ENCODE measurements at places on chromosomes 11 and 22.
A peak's percentile ranks its signal among the peaks of the same experiment; 100 is the strongest.

DNA sequence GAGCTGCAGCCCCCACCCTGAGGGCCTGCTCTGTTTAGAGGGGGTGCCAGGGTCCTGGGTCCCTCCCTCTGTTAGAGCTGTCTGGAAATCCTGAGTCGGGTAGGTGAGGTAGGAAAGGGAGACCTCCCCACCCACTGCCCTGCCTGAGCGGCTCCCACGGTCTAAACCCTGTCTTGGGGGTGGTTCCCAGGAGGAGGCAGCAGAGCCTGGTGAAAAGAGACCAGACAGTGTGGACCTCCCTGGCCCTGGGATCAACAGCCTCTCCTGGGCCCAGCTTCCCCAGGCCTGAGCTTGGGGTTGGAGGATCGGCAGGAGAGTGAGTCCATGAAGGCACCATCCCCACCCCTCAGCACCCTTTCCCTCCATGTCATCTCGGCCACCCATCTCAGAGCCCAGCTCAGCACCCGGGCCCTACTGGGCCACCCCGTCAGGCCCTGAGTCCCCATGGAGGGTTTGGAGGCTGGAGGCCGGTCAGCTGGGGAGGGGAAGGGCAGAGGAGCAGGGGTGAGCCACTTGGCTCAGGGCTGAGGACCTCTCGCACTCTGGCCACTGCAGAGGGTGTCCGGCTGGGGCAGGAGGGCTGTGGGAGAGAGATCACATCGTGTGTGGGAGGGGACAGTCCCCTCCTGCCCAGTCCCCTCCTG is 37.2 kb downstream of the RTN4R start:
- DNase-seq, result no peak

DNA sequence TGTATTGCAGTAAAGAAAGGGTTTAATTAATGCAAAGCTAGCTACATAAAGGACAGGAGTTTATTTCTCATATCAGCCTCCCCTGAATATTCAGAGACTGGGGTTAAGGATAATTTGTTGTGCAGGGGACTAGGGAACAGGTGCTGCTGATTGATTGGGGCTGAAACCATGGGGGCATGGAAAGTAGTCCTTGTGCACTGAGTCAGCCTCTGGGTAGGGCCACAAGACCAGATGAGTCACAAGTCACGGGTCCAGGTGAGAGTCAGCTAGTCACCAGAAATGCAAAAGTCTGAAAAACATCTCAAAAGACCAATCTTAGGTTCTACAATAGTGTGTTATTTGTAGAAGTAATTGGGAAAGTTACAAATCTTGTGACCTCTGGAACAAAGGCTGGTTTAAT is 32.9 kb upstream of the SYT13 start:
- no peak for DNase-seq

- no peak for DNase-seq
Observed at GRCh38 chr11:15903246-15903645, 453.1 kb downstream of the SOX6 start.

DNA sequence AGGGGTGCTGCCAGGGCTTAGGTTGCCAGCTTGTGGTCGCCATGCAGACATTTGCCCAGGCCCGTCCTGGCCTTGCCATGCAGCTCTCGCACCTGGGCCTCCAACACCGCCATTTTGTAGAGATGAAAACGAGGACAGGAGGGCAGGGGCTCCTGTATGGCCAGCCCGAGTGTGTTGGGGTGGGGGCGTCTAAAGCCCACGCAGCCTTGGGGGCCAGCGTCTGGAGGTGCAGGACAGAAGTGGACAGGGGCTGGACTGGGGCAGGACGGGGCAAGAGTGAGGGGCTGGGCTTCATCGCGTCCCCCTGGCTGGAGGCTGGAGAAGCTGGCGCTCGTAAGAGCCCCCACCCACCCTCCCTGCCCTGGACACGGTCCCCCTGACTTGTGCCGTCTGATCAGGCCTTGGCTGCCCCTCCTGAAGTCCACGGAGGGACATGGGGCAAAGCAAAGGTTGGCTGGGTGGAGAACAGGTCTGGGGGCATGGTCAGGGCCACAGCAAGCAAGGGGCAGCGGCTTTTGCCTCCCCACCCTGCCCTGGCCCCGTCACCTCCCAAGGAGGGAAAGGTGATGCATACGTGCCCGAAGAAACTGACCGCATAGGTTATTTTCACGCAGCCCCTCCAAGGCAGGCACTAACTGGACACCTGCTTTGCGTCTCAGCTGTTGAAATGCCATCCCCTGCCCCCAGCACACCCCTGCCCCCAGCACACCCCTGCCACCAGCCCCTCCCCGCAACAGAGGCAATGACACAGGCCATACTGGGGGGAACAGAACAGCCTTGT is 815 bp downstream of the TNNT3 start:
- DNase-seq, result no peak

DNA sequence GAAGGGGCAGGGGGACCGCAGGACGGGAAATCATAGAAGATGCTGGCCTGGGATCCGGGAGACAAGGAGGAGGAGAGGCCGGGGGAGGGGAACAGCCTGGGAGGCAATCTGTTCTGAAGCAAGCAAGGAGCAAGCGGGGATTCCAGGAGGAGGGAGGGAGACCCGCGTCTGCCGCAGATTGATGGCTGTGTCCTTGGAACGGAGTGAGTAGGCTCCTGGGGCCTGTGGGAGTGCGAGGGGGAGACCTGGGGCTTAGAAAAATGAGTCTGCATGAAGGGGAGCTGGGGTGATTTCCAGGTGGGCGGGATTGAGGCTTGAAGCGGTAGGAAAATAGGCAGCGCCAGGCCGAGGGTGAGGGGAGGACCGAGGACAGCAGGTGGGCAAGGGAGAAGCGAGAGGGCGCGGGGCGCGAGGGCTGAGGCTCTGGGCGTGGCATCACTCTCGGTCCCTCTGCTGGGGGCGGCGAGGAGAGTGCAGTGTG is 1.6 kb upstream of the LRRC55 start:
- peak; percentile 73 for DNase-seq

- DNase-seq, result no peak
Observed at GRCh38 chr11:119087123-119087522, 2.4 kb downstream of the HMBS start.

GRCh38 chr11:1180947-1181391 is 23.2 kb downstream of the MUC5AC start:
- DNase-seq, result no peak

GRCh38 chr11:72970557-72971118 is 156.4 kb downstream of the ATG16L2 start:
- DNase-seq, result no peak

DNA sequence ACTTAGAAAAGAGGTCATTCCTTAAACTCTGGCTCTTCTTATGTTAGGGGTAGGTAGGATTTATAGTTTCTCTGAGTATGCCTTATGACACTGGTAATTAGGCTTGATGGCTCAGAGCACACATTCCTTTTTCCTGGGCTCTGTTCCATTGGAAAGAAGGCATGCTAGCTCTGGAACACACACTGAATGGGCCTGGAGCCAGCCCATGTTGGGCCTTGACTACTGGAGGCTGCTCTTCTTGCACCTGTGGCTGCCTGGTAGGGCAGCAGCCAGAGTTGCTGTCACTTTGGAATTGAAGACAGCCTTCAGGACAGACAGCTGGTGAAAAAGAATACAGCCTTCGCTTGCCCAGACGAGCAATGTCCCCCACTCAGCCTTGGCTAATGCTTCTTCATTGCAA is 18.2 kb downstream of the MCAM start:
- no peak for DNase-seq

GRCh38 chr11:4123218-4123617 is 28.6 kb downstream of the RRM1 start:
- no peak for DNase-seq

- DNase-seq, result no peak
Observed at GRCh38 chr11:75191330-75191717, 40.4 kb downstream of the SLCO2B1 start.

- DNase-seq, result no peak
Observed at GRCh38 chr22:17777005-17777716, 2.9 kb upstream of the BID start.

DNA sequence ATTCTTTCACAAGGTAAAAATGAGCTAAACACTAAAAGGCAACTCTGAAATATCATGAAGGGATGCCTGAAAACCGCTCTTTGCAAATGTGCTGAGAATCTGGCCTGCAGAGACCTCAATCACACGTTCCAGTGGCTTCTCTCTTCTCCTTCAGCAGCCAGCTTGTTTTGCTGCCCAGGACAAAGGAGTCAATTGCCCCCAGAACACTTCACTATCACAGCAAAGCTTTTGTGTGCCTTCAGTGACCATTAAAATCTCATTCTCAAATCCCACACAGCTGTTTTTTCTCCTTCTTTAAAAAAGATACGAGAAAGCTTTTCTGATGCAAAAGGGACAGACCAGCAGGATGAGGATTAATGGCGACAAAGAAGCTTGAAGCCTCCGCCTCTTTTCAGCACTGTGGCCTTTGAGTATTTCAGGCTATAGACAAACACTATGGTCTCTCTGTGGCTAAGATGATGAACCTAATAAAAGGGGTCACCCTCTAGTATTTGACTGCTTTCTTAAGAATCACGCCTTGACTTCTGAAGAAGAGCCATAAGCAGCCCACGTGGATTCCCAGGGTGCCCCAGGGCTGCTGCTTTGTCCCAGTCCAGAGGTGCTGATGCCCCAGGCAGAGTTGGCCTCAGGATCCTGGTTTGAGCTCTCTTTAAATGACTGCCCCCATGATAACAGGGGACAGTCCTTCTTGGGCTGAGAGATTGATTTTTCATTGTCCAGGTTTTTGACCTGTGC is 33.4 kb upstream of the NRIP3 start:
- DNase-seq, result peak; percentile 71

DNA sequence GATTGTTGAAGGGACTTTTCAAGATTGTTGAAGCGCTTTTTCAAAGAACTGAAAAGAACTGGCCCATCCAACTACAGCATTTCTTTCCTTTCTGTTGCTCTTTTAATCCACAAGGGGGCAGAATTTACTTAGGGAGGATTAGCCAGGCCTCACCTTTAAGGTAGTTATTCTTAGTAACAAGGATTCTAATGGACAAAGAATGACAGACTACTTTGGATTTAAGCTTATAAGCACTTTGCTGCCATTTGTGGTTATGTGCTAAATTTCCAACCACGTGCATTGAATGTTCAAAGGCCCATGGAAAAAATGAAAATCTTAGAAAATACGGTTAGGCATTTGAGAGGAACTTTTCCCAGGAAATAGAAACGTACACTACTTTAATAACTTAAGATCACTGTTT is 49.5 kb upstream of the HSPA8 start:
- DNase-seq, result no peak

DNA sequence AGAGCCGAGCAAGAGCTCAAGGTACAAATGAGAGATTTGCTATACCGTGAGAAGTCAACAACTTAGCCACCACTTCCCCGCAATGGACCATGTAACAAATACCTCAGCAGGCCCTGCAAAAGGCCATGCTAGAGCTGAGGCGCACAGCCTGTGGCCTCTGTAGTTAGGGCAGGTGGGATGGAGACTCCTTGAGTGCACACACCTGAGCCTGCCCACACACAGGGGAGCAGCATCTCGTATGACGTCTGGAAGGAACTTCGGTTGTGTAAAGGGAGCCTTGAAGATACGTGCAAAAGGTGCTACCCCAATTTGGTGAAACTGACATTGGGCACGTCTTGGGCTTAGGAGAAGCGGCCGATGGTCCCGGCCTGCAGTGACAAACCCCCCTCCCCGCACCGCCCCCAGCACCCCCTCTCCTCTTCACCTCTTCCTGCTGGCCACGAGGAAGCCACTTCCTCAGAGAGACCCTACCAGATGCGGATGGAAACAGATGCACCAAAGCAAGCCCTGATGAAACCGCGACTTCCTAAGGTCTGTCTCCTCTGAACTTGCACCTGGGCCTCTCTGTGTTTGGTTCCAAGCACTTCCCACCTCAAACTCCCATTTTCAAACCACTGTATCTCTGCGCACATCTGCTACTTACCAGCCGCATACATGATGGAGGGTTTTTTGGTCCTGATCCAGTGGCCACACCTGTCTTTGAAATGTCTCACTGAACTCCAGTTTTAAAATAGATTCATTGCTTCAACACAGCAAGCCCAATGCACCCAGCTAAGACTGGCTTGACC is 10.6 kb downstream of the CDPF1 start:
- no peak for DNase-seq

DNA sequence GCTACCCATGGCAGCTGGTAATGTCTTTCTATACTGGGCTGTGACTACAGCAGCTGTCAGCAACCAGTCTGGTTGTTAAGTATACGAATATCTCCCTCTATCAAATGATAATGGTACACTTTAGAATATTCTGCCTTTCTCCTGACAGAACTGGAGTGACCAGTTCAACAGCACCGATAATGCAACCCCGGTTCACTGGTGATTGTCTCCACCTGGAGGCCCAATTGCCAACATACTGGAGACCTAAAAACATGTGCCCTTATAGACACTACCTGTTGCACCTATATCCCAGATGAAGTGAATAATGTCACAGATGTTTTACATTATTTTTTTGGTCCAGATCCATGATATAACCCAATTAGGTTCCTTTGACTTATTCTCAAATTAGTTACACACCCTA is 21.1 kb downstream of the OR5P2 start:
- no peak for DNase-seq

- DNase-seq, result no peak
Observed at GRCh38 chr22:43293259-43293654, 49.9 kb downstream of the SCUBE1 start.

DNA sequence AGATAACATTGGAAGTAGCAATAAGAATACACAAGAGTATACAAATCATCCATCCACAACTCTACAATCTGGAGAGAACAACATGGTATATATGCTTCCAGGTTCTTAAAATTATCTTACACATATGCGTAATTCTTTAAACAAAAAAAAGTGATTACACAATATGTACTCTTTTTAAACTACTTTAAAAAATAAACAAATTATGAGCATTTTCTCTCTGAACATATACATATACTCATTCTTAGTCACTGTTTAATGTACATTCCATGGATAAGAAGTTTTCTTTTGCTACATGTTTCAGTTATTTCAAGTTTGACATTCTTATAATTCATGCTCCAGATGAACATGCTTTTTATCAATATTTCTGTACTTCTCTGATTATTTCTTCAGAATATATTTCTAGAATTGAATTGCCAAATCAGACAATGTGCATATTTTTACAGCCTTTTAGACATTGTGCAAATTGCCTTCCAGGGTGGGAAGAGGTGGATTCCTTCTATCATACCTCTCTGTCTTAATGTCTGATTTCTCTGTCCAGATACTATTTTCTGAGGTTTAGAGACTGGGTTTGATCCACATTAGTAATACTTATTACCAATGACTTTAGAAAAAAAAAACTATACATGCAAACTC is 551.6 kb downstream of the METTL15 start:
- no peak for DNase-seq

Data from ecto neural progenitor cell (in vitro differentiated cells).